ENCODE measurements at places on chromosomes 7 and 10.

DNA sequence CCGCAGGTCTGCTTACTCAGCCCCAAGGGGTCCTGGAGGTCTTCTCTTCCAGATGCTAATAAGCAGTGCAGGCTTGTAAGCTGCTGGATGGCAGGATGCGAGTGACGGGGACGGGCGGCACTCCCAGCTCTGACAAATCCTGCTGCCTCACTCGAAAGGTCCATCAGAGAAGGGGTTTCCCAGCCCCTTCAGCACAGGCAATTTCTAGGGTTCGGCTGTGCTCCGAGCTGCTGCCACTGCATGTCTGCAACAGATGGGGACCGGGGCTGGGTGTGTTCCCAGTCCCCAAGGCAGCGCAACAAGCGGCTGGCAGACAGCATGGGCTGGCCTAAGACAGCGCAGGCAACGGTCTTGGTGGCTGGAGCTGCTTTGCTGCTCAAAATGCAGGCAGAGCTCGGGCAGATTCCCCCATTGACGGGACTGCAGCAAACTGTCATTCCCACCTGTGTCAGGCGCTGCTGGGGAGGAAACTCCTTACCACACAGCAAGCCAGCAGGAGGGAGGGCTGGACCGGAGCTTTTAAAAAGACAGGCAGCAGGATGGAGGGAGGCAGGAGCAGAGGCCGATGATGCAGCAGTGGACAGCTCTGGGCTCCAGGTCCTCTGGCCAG, 62.4 kb downstream of the PRKAG2 start:
- DNase-seq: no peak

DNA sequence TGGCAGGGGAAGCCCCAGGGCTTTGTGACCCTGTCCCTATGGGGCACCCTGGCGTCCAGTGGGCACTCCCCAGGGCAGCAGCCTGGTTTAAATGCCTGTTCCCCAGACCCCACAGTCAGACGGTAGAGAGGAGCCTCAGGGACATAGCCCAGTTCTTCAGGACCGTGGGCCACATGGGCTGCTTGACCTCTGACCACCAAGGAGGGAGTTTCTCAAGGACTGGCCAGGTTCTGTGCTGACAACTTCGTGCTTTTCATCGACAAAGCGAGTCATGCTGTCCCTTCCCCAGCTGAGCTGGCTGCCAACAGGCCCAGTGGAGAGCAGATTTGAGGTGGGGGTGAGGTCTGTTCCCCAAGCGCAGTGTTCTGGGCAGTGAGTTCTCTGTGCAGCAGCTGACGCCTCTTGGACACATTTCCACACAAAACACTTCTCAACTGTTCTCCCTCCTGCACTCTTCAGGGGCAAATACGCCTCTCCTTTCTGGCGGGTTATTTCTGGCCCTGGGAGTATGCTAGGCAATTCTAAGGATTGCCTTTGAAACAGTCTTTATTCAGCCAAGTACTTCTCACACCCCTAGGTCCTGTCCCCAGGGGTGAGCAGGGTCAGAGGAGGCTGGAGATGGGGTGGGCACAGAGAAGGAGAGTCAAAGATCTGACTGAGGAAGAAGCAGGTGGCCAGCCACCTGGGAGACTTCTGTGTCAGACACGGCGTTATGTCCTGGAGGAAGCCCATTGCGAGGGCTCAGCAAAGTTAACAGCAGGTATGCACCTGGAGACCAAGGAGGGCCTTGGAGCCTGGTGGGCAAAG, 57.3 kb upstream of the CAMK2B start:
- DNase-seq: no peak

DNA sequence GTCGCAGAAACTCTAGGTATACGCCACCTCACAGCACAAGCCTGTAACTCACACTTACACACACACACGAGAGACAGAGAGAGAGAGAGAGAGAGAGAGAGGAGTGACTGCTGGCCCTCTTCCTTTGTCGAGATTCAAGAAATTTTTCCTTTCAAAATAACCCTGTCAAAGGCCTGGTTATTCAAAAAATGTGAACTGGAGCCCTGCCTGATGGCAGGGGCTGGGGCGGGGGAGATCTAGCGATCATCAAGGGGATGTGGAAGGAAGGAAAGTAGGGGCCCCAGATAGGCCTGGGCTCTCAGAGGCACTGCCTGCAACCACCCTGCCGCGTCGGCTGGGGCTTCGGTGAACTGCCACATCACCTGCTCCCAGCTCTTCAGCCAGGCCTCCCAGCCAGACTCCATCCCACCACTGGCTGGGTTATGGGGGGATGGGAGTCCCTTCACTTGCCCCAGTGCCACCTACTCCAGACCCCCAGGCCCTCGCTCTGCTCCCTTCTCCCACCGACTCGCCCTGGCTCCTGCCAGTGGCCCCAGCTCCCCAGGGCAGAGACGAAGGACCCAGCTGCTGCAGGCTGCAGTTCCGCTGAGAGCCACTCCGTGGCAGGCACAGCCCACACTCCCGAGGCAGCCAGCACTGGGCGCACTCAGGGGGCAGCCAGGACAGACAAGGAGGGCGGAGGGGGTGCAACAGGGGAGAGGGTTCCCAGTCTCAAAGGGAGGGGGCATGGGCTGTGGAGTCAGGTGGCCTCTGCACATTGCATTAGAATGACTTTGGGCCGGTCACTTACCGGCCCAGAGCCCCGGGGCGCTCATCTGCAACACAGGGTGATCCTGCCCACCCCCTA, 15.3 kb downstream of the KCNH2 start:
- DNase-seq: peak; percentile 89

- DNase-seq: no peak
These were observed 539.0 kb downstream of the ZWINT start for GRCh38 chr10:55822096-55822495.

- no peak for DNase-seq
These were observed 78.7 kb downstream of the CXCL12 start for GRCh38 chr10:44306147-44306710.

DNA sequence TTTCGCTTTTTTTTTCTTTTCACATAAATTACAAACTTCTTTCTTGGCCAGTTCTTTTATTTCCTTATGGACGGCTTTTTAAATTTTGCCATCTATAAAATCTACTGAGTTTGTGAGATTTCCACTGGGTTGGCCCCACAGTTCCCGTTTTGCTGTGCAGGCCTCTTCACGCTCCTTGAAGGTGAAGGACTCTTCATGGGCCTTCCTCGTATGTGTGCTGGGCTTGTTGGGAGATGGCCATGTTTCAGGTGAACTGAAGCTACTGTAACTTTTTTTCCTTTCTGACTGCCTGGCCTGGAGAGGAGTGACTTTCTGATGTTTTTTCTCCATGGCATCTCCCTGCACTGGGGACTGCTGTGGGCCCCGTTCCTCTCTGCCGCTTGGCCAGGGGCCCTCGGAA, 262.4 kb downstream of the COBL start:
- no peak for DNase-seq

GRCh38 chr10:95445223-95445836, 115.8 kb downstream of the SORBS1 start:
- DNase-seq: no peak

- DNase-seq: no peak
These were observed 222.2 kb upstream of the FZD1 start for GRCh38 chr7:91041901-91042484.

DNA sequence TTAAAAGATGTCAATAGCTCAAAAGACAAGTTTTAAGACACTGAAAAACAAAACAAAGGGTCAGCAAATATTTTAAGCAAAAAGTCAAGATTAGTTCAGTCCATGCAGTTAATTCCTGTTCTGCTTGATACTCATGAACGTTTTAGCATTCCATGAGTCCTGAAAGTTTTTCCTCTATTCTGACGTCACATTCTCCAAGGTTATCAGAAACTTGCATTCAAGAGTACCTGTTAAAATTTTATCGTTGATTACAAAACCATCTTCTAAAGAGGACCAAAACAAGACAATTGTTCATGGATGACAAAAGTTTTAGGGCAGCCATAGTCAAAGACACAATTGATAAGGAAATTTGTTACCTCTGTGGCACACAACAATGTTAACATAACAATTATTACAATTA, 52.5 kb upstream of the VOPP1 start:
- no peak for DNase-seq

- DNase-seq: no peak
These were observed 14.9 kb upstream of the LGI1 start for GRCh38 chr10:93742633-93743349.

DNA sequence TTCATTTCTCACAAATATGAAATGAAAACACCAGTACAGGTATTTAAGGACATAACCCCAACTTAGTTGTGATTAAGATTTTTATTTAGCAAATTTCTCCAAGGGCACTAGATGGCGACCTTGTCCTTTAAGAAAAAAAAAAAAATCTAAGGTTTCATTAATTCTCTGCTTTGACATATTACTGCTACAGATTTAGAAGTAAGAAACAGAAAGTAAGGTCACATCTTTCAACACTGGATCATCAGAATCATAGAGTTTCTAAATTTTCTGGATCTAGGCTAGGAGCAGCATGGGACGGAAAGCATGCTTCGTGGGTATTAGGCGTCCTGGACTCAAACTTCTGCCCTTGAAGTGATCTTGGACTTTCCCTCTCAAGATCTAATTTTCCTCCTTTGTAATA, 85.5 kb upstream of the PRKG1 start:
- peak; percentile 33 for DNase-seq

- no peak for DNase-seq
These were observed 67.8 kb downstream of the PHTF2 start for GRCh38 chr7:77866370-77866769.

GRCh38 chr10:100518761-100519241, 860 bp downstream of the SEC31B start:
- DNase-seq: peak; percentile 74

GRCh38 chr10:59006511-59007306, 169.7 kb upstream of the PHYHIPL start:
- no peak for DNase-seq

GRCh38 chr7:116142850-116143249, 67.5 kb upstream of the TES start:
- DNase-seq: no peak

DNA sequence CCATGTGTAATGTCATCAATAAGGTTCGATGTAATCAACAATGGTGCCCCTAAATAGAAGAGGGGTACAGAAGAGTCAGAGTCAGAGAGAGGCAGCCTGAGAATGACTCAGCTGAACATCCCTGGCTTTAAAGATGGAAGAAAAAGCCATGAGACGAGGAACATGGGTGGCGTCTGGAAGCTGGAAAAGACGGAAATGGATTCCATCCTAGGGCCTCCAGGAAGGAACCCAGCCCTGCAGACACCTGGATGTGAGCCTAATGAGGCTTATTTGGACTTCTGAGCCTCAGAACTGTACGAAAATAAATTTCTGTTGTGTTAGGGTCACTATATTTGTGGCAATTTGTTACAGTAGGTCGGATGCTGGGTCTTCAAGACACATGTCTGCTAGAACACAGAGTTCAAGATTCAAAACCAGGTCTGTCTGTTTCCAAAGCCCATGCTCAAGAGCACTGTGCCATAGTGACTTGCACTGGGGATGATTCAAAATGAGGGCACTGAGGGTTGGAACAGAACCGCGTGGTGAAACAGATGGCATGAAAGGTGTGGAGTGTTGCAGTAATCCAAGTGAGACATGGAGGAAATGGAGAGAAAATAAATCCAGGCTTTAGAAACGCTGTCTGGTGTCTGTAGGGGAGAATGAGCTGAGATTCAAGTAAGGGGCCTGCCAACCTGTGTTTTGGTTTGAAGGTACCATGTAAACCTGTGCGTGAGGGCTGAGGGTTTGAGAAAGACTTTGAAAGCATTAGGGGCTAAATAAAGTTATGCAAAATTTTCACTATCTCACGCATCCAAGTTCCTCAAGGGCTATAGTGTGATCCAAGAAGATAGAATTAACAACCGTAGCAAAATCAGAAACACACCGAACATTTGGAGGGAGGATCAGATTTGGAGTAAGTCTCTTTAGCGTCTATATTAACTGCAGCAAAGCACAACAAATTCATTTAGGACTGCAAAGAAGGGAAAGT, 849.1 kb upstream of the AUTS2 start:
- no peak for DNase-seq

GRCh38 chr7:135353832-135354231, 120.2 kb downstream of the STRA8 start:
- DNase-seq: no peak

DNA sequence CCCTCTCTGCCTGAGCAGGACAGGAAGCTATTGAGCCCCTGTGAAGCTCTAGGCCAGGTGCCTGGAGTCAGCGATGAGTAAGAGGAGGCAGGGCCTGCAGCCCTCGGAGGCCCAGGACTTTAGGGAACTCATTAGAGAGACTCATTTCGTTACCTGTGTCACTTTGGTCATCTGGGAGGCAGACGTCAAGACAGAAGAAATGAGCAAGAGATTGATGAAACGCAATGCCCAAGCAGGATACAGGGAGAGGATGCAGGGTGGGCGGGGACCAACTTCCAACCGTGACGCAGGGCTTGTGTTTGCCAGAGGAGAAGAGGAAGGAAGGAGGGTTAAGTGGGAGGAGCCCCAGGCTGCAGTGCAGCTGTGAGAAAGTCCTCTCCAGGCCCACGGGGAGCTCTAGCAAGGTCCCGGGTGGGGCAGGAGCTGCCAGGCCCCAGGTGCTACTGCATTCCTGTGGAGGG, 26.4 kb upstream of the GNA12 start:
- no peak for DNase-seq

GRCh38 chr10:29028486-29028885, 260.4 kb upstream of the LYZL1 start:
- no peak for DNase-seq

- no peak for DNase-seq
These were observed 84.9 kb upstream of the RHOBTB1 start for GRCh38 chr10:61028861-61029361.

- DNase-seq: peak; percentile 20
These were observed 53.0 kb upstream of the PPP1R17 start for GRCh38 chr7:31633894-31634494.

- no peak for DNase-seq
These were observed 183.0 kb downstream of the DNAJB6 start for GRCh38 chr7:157519798-157520244.

DNA sequence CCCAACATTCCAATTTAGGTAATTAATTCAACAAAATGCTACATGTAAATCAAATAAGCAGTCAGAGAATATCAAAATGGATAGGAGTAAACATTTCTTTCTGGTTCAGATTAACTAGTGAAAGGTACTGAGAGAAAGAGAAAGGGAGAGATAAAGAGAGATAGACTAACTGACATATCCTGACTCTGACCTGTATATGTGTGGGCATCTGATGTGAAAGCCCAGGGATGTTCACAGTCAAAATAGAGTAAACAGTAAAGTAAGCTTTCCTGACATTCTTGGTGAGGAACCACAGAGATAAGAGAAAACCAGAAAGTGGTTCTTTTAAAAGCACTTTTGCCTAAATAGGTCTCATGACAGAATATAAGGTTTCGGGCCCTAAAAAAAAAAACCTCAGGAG, 37.5 kb upstream of the ANK3 start:
- DNase-seq: no peak

DNA sequence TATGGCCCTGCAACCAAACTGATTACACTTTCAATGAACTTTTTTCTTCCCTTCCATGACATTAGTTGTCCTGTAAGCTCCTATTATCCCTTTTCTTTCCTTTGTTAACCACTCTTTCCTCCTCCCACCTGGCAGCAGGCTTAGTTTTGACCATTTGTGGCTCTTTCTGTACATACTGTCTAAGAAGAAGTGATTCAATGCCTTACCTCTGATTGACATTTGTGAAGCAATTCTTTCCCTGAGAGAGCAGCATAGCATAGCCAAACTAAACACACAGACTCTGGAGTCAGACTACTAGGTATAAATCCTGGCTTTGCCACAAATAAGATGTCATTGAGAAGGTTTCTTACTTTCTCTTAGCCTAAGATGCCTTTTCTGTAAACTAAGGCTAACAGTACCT, 48.9 kb downstream of the AHR start:
- no peak for DNase-seq

- DNase-seq: no peak
These were observed 34.0 kb upstream of the R3HCC1L start for GRCh38 chr10:98100476-98100875.

Data from GM20000 (cell line).